ENCODE measurements at places on chromosomes 12 and 14. TPM values are rescaled to one million over a fixed set of nuclear protein-coding genes. Genes with fewer than 3 reads are reported as not detected.
A peak's percentile ranks its signal among the peaks of the same experiment; 100 is the strongest.

DNA sequence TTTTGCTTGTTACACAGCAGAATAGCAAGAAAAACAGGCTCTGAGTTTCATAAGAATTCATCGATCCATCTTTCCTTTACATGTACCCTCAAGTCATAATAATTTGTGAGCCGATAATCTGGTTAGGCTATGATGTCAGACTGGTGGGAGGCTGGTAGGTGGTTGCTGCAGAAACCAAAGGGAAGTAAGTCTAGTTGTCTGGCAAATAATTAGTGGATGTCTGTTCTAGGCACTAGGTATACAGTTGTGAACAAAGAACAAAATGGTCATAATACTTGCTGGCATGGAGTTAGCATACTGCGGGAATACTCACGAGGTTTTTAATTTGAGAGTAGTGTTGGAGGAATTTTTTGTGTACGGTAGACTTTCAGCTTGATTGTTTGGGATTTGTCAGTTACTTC is 8.8 kb downstream of the SUSD6 start:
- no peak for DNase-seq

DNA sequence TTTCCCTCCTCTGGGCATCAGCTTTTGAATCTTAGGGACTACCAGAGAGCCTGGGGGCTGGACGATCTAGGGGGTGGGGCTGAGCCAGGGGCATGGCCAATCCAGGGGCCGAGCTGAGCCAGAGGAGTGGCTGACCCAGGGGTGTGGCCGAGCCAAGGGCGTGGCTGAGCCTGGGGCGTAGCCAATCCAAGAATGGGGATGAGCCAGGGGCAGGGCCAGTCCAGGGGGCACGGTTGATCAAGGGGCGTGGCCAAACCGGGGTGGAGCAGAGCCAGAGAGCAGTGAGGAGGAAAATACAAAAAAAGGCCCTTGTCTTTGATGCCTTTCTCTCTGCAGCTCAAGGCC is 219.3 kb upstream of the NOS1 start:
- no peak for DNase-seq

GRCh38 chr14:85122690-85123089 is 407.3 kb upstream of the FLRT2 start:
- DNase-seq: no peak

- no peak for DNase-seq
These were observed 960 bp downstream of the GPR162 start for GRCh38 chr12:6822426-6823135.

DNA sequence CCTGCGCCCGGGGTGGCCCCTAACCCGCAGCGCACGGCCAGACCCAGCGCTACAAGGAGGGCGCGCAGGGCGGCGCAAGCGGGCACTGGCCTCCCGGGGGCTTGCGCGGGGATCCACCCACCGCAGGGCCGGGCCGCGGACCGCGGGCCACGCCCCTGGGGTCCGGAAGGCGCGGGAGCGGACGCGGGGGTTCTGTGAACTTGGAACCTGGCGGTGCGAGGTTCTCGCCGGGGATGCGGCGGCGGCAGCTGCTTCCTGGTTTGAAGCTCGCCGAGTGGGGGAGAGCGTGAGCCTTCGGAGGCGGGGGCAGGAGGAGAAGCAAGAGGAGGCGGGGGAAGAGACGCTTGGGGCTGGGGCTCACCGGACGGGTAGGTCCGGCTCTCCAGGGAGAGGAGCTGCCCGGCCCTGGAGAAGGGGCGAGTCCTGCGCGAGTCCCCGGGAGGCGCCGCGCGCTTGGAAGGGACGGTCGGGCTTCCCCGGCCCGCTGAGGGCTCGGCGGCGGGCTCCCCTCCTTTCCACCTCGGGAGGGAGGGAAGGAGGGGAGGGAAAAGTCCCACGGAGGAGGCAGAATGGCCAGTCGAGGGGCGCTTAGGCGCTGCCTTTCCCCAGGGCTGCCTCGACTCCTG is at the start of gene PRKCH:
Gene PRKCH, plus strand, starts transcription at position 195 of the 626 bp plus-strand sequence. CDS start 523 bp downstream, outside the sequence.
- DNase-seq: no peak

DNA sequence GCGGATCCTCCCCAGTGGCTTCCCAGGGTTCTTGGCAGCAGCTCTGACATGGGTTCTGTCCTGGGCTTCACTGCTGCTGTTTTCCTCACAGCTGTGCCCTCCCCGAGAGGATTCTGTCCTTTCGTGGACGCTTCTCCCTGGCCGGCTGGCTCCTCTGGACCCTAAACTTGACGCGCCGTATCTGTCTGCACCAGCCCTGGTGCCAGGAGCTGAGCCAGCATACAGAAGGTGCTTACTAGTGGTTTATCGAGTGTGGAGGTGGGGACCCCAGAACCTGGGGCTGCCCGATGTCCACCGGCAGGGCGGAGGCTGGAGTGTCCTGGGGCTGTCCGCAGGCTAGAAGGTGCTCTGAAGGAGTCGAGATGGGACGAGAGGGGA is 17.2 kb downstream of the FBRSL1 start:
- no peak for DNase-seq

- DNase-seq: no peak
These were observed 752 bp downstream of the PRICKLE1 start for GRCh38 chr12:42588524-42589464.

DNA sequence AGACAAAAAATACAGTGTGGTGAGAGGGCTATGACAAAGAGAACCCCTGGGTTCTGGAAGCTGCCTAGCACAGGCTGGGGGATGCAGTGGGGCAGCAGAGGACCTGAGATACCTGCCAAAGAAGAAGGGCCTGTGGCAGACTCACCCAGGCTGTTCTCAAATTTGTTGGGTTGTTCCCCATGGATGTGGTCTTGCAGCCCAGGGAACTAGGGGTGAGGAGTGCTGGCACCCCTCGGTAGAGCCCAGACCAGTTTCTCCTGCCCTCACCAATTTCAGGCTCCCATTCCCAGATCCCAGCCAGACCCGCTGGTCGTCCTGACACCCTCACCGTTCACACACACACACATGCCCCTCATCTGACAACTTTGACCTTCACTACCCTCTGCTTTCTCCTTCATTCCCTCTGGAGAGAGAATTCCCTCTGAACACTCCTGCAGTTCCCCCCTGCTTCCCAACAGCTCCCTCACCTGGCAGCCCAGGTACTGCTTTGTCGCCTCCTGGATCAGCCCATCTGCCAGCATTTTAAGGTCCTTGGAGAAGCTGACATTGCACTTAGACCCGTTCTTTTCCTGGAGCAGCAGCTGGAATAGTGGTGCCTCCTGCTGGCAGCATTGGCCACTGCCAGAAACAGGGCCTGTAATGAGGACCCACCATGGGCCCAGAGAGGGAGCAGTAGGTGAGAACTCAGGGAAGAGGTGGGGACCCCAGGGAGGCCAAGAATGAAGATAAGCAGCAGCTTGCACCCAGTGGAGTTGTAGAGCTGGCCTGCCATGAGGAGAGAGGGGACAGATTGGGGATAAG is 5.9 kb upstream of the GDF11 start:
- DNase-seq: no peak

GRCh38 chr14:67618617-67619063 is 1.1 kb upstream of the ARG2 start:
- DNase-seq: peak; percentile 54

GRCh38 chr12:120439646-120440247 is 1.8 kb downstream of the COX6A1 start:
- no peak for DNase-seq

DNA sequence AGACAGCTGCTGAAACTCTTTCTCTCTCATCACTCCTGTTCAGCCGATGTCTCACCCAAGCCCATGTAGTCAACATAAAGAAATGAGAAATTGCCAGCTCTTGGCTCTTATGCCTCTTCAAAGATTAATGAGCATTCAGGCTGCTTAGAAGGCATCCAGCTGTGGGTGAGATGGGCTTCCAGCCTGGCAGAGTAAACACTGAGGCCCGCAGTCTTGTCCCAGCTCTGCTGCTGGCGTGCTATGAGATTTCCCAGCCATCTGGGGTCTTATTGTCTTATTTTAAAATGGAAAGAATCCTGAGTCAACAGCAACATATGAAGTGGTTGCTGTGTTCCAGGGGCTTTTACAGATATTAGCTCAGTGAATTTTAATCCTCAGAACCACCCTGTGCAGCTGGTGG is 12.6 kb downstream of the RXYLT1 start:
- DNase-seq: no peak

DNA sequence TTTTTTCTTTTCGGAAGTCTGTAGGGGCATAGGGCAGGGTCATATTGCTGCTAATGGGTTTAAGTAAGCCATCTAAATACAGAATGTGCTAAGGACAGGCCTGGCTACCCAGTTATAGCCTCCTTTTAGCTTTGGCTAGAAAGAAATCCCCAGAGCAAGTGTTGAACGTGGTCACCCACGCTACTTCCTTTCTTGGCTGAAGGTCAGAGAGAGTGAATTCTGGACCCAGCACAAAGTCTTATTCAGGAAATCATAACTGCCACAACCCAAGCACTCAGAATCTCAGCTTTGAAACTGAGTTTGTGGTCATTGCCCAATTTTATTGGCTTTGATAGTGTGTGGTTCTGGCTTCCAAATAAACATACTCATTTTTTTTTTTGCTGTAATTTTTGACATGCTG is 542.1 kb upstream of the ATP2B1 start:
- DNase-seq: no peak

GRCh38 chr12:127811988-127812387 is 455.0 kb upstream of the TMEM132C start:
- peak; percentile 3 for DNase-seq

GRCh38 chr12:82507686-82508085 is 149.4 kb downstream of the METTL25 start:
- DNase-seq: no peak

TGFB3 gene
- polyA plus RNA-seq: 20.6 TPM

GYS2 gene
- not detected for polyA plus RNA-seq

CCDC60 gene
- polyA plus RNA-seq: 0.24 TPM

SLCO1A2 gene
- polyA plus RNA-seq: 0.31 TPM

NANOG gene
- polyA plus RNA-seq: 0.33 TPM

RNU4-1 gene
- polyA plus RNA-seq: not detected

SLC22A17 gene
- 79.6 TPM for polyA plus RNA-seq

ATL1 gene
- polyA plus RNA-seq: 8.4 TPM

ZFP36L1 gene
- 293 TPM for polyA plus RNA-seq

SERPINA1 gene
- polyA plus RNA-seq: 225 TPM

SPSB2 gene
- 12.4 TPM for polyA plus RNA-seq

MOK gene
- 23.3 TPM for polyA plus RNA-seq

All from left renal cortex interstitium (tissue), 4 donors.